HFF-Myc (cell line): ENCODE measurements at places on chromosomes 3 and 15.

- no peak for DNase-seq
Measured at GRCh38 chr15:68399096-68400065, 32.6 kb downstream of the ITGA11 start.

DNA sequence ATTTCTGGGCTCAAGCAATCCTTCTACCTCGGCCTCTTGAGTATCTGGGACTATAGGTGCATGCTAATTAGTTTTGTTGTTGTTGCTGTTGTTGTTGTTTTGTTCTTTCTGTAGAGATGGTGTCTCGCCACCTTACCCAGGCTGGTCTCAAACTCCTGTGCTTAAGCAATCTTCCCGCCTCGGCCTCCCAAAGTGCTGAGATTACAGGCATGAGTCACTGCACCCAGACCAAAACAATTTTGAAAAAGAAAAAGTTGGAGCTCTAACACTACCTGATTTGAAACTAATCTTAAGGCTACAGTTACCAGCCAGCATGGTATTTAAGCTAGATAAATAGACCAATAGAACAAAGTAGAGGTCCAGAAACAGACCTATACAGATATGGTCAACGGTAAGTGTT, 29.8 kb downstream of the KPNA1 start:
- no peak for DNase-seq

GRCh38 chr15:76964157-76964556, 30.8 kb upstream of the PSTPIP1 start:
- no peak for DNase-seq

DNA sequence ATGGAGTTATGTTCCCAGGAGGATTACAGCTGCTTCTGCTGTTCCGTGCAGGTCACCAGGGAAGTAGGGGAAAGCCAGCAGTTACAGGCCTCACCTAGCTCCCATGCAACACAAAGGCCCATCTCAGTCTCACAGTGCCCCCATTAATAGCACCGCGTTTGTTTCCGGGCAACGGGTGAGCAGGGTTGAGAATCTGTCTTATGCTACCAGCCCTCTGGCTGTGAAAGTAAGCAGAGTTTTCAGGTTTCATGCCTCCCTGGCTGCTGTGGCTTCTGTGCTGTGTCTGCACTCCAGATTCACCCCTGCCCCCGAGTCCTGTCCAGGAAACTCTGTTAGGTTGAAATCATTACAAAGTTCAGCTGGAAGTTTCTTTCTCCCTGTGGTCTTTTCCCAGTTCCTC, 254.4 kb upstream of the GPR149 start:
- no peak for DNase-seq

GRCh38 chr3:138082085-138082991, 33.1 kb downstream of the DZIP1L start:
- DNase-seq = peak; percentile 83

- DNase-seq = no peak
Measured at GRCh38 chr15:92669432-92669831, 13.9 kb upstream of the FAM174B start.
